ENCODE measurements at places on chromosomes 2 and 18.

DNA sequence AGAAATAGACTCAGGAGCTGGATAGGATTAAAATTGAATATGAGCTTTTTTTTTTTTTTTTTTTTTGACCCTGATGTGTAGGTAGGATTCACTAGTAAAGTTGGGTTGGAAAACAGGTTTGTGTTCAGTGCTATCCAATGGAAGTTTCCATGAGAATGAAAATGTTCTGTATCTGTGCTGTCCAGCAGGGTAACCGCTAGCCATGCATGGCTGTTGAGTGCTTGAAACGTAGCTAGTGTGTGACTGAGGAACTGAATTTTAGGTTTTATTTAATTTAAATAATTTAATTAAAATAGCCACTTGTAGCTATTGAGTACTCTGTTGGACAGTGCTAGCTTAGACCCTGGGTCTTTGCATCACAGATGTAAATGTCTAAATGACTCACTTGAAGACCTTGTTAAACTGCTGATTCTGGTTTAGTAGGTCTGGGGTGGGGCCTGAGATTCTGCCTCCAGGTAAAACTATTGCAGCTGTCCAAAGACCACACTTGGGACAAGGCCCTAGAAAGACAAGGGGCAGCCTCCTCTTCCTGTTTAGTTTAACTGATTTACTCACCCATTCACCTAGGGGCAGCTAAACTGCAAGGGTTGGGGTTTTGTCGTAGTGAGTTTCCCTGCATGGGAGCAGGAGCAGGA, 84.7 kb upstream of the STON1 start:
- no peak for DNase-seq

GRCh38 chr2:119174216-119174992, 15.9 kb upstream of the C1QL2 start:
- peak; percentile 69 for DNase-seq

DNA sequence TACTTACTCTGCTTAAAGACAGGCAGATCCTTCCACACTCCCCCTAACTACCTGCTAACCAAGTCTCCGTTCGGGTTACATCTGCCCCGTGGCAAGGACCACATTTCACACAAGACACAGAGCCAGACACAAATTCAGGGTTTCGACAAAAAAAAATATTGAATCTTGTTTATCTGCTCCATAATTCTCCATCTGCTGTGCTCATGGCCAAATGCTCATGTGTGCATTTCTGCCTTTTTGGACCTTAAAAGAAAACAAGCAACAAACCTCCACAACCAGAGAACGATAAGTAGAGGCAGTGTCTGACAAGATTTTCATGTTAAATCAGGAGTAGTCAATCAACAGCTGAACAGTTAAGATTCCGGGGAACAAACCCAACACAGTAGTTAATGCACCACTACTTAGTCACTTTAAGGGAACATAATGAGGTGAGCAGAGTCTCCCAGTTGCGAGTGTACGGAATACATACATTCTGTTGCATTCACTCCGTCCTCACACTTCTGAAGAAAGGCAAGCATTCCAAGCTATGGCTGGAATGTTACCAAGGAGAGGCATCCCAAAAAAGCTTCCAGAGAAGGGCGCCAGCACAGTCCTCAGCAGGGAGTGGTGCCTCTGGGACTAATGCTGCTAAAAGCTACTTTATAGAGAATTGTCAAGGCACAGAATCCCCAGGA, 121.0 kb downstream of the ANKRD44 start:
- DNase-seq: no peak

DNA sequence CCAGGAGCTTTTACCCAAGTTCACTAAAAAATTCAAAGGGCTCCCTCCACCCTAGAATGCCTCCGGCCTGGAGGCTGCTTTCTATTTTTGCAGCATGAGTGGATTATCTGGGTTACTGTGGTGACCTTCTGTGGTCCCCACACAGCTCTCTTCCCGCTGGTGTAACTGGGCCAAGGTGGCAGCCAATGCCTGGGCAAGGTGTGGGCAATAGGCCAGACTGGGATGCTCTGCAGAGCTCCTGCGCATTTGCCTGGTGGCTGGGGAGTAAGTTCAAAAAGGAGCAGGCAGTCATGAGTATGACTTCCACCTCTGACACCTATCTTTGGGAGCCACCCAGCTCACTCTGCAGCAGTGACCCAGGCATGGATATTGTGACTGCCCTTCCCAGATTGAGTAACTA, 130.5 kb upstream of the SPRED2 start:
- no peak for DNase-seq

- DNase-seq: no peak
These were observed 67.8 kb upstream of the SLC4A10 start for GRCh38 chr2:161556440-161556839.

GRCh38 chr2:33250417-33251029, 225.9 kb upstream of the RASGRP3 start:
- no peak for DNase-seq

GRCh38 chr2:182826064-182826463, 40.4 kb downstream of the FRZB start:
- DNase-seq: no peak

DNA sequence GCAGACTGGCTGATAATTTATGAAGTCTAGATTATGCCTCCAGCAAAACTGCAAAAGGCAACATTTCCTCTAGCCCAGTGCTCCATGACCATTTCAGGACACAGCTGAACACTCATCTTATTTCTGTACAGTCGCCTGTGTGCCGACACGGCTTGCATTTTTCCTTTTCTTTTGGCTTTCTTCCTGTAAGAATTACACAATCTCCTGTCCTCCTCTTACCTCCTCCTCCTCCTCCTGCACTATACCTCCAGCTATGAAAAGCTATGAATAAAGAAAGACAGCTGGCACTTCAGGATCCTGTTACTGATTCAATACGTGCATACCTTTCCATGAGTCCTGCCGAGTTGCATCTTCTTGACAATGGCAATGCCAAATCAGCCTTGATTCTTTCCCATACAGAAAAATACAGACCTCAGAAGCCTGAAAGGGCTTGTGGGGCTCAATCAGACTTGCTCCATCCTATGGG, 32.2 kb upstream of the TRIB2 start:
- DNase-seq: no peak

GRCh38 chr18:31626409-31626808, 34.7 kb downstream of the TTR start:
- no peak for DNase-seq

- DNase-seq: no peak
These were observed 2.8 kb downstream of the CLK1 start for GRCh38 chr2:200861617-200862155.

Data from activated naive CD8-positive, alpha-beta T cell treated with anti-CD3 and anti-CD28 coated beads, Interleukin-2, amount 10 ng/mL, durations not matched to agents 7 days and 5 days (primary cell).